ENCODE measurements at places on chromosomes 1 and 21.

DNA sequence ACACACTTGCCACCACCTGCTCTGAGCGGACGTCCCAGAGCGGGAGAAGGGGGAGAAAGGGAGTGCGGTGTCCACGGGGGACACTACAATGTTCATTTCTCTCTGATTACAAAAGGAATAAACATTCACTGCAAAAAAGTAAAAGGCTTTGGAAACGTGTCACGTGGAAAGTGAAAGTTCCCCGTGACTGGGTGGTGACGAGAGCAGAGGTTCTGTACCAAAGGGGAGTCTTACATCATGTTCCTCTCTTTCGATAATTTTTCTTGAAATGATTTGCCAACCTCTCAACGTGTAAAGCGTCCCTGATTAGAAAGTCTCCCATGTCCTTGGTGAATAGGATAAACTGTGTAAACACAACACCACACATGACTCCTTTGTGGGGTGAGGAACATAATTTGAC is 22.0 kb upstream of the PRDM15 start:
- no peak for DNase-seq

GRCh38 chr1:82371844-82372498 is 571.2 kb downstream of the ADGRL2 start:
- DNase-seq, result no peak

DNA sequence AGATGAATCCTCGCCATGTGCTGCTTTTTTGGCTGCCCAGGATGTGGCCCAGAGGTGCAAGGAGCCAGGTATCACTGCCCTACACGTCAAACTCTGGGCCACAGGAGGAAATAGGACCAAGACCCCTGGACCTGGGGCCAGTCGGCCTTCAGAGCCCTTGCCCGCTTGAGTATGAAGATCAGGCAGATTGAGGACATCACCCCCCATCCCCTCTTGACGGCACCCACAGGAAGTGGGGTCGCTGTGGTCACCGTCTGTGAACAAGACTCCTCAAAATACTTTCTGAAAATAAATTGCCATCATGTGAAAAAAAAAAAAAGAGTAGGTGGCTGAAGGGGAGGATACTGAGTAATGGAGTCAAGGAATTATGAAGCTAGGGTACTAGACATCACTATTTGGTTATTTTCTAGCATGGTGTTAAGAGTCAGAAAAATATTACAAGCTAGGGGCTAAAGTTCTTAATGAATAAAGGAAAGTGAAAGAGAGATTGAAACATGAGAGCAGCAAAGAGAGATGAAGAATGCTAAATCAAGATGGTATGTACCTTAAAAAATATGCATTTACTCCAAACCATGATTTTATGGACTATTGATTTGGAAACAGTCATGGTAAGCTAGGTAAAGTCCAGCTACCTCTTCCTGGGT is 84.9 kb downstream of the CLEC20A start:
- no peak for DNase-seq

- DNase-seq, result no peak
Measured at GRCh38 chr1:184753608-184754475, 816 bp downstream of the EDEM3 start.

DNA sequence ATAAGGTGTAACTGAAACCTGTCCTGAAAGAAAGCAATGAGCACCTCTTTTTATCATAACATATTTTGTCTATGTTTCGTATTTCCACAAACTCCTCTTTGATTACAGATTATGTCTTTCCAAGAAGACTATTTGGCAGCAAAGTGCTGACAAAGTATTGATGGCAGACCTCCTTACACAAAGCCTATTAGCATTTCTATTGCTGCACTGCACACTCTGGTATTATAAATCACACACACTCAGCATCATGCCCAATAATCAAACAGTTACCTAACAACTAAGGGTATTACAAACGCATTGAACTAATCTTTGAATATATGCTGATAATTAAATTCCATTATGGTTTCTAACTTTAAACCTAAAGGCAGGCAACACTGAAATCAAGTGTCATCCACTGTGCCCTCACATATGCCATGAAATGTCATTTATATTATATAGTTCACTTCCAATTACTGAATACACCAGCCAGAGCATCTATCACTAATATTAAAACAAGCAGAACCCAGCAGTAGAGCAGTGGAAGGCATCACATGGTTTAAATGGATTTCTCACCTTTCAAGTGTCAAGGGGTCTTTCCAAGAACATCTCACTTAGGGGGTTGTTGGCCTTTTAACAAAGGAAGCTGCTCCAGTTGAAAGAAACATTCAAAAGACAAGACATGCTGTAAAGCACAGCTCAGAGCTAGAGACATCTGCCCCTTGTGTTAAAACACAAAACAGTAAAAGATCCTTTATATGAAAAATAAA is 239.1 kb downstream of the RERE start:
- DNase-seq, result no peak

DNA sequence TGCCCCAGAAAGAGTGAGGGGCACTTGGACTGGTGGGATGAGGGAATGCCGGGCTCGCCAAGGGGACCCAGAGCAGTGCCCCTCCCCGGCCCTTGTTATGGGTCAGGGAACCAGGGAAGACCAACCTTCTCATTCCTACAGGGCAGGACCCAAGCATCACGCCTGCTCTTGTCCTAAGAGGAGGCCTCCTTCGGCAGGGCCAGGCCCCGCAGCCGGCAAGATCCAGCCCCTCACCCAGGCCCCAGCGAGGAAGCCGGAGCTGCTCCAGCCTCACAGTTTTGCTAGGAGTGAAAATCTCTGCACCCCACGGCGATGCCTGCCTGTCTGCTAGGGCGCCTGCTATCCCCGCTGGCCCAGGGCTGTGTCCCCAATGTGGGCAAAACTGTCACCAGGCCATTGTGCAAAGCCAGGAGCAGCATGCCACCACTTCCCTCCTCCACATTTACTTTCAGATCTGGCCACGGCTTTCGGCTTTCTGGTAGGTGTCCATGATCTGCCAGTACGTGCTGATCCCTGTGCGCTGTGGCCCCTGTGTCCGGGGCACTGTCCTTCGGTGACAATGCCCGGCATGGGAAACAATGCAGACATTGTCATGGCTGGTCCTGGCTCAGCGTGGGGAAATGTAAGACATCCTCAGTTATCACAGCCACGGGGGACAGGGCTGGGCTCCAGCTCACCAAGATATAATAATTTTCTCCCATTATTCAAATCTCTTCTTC is 9.6 kb downstream of the ACTRT2 start:
- DNase-seq, result no peak

GRCh38 chr1:81693316-81693715 is 107.4 kb upstream of the ADGRL2 start:
- DNase-seq, result no peak

- DNase-seq, result peak; percentile 85
Measured at GRCh38 chr1:234862944-234863515, 253.1 kb upstream of the IRF2BP2 start.

DNA sequence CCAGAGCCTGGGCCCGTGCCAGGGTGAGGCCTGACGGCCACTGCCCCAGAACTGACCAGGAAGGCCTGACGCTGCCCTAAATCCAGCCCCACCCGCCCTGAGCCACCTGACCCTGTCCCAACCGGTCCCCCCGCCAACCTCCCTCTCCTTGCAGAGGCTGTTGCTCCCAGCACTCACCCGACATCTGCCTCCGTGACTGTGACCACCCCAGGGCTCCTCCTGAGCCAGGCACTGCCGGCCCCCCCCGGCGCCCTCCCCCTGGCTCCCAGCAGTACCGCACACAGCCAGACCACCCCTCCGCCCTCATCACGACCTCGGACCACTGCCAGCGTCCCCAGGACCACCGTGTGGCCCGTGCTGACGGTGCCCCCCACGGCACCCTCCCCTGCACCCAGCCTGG is 26.3 kb downstream of the AGRN start:
- no peak for DNase-seq

DNA sequence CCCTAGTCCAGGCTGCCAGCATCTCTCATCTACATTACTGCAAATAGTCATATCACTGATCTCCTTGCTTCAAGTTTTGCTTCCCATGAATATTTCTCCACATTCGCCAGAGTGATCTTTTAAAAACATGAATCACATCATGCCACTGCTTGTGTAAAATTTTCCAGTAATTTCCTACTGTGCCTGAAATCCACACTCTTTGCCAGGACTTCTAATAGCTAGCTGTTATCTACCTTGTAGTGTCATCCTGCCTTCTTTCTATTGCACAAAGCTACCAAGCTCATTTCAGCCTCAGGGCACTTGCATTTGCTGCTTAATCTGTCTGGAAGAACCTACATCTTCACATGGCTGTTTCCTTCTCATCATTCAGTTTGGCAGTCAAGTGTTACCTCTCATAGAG is 33.9 kb upstream of the ZNF362 start:
- DNase-seq, result no peak

DNA sequence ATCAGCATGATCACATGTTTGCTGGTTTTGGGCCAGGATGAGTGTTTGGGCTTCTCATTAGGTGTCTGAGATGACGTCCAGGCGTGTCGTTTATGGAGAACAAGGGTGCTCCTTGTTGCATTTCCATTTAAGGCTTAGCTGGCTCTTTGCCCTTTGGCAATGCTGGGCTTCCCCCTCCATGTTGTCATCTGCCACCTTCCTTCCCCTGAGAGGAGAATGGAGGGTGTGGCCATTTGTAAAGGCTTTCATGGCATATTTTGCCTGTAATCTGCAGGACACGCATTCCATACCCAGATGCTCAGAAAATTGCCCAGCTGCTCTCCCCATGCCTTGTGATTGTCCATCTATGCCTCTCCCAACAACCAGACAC is 27.7 kb downstream of the PKP1 start:
- peak; percentile 69 for DNase-seq

DNA sequence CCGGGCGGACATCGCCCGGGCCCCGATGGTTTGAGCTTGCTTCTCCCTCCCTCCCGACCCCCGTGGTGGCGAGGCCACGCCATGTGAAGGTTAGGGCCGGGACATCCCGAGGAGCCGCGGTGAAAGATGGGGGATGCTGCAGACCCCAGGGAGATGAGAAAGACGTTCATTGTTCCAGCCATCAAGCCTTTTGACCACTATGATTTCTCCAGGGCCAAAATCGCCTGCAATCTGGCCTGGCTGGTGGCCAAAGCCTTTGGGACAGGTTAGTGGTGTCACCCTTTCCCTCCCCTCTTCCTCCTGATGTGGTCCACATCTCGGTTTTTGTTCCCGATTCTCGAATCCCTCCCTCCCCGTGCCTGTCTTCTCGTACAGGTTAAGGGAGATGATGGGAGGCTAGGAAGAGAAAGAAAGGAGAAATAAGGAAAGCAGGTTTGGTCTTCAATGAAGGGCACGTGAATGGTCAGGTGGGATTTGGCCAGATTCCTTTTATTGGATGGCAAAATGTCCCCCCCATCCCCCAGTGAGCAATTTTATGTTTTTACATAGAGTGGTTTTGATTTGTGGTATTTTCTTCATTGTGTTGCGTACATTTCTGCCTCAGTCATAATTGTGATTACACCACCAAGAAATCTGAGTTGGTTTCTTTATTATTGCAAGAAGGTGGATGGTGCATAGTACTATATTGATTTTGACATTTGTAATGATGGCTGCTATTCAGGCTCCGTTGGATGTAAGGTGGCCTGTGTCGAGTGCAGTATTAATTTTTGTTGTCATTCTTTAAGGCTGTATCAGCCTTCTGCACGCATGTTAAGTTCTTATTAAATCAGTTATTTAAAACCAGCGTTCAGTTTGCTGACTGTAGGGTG is 1.2 kb downstream of the CAMSAP2 start:
- no peak for DNase-seq
